AG08395 (cell line): ENCODE measurements at places on chromosomes 13 and 19.

GRCh38 chr13:33426131-33426530 lies 140.6 kb upstream of the STARD13 start:
- DNase-seq: no peak

DNA sequence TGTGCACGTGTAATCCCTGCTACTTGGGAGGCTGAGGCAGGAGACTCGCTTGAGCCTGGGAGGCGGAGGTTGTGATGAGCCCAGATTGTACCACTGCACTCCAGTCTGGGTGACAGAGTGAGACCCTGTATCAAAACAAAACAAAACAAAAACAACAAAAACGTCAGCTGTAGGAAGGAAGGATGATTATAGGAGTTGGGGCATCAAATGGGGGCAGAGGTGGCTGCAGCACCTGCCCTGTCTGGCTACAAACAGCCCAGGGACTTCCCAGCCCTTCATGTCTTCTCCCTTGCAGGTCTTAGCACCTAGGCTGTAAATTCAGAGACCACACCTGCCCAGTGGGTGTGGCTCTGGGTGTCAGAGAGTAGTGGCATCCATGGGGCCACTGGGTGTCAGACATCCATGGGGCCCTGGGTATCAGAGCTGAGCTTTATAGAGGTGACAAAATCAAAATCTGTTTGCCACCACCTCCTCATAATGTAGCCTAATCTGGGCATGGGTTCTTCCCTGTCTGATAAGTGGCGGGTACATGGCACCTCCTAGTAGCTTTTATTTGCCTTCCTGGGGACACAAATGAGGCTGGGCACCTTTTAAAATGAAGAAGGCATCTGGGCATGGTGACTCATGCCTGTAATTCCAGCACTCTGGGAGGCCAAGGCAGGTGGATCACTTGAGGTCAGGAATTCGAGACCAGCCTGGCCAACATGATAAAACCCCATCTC lies 4.7 kb upstream of the B3GNT3 start:
- DNase-seq: no peak

GRCh38 chr19:3543150-3544057 lies 4.4 kb downstream of the TEKTIP1 start:
- no peak for DNase-seq

GRCh38 chr19:55212447-55212846 lies 3.1 kb upstream of the PTPRH start:
- DNase-seq: no peak

DNA sequence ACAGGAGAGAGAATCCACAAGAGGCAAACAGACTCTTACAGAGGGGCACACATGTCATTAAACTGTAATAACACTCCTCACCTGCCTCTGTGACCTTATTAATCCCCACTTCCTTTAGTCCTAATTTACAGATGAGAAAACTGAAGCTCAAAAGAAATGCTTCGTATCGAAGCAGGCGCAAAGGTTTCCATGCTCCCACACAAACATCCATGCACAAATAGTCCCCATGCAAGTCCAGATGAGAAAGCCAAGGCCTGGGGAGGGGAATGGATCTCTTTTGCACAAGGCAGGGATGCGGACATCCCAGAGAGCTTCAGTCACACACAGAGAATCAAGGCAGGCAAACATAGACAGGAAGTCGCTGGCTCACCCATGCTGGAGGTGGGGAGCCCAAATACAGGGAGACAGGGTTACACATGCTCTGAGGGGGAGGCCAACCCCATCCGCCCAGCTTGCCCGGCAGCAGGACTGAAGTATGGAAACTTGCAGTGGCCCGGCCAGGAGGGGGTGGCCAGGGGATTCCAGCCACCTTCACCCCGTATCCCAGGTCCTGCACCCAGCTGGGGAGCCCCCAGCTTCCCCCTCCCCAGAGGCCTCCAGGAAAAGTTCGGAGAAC lies 468 bp downstream of the S1PR5 start:
- no peak for DNase-seq

DNA sequence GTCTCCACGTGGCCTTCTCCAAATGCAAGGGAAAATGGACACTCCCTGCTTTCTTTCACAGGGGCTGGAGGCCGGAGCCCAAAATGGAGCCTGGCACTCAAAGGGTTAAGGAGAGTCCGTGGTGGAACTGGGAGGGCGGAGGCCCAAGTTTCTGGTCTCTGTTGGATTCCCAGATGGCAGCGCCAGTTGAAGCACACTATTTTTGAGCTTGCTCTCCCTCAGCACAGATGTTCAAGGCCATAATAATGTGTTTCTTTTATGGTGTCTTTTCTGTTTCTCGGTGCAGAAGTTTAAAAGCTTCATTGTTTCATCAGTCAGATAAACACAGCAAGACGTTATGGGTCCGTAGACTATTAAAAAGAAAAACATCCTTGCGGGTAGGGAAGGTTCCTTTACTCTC lies 67.6 kb downstream of the TNFRSF19 start:
- peak; percentile 39 for DNase-seq

DNA sequence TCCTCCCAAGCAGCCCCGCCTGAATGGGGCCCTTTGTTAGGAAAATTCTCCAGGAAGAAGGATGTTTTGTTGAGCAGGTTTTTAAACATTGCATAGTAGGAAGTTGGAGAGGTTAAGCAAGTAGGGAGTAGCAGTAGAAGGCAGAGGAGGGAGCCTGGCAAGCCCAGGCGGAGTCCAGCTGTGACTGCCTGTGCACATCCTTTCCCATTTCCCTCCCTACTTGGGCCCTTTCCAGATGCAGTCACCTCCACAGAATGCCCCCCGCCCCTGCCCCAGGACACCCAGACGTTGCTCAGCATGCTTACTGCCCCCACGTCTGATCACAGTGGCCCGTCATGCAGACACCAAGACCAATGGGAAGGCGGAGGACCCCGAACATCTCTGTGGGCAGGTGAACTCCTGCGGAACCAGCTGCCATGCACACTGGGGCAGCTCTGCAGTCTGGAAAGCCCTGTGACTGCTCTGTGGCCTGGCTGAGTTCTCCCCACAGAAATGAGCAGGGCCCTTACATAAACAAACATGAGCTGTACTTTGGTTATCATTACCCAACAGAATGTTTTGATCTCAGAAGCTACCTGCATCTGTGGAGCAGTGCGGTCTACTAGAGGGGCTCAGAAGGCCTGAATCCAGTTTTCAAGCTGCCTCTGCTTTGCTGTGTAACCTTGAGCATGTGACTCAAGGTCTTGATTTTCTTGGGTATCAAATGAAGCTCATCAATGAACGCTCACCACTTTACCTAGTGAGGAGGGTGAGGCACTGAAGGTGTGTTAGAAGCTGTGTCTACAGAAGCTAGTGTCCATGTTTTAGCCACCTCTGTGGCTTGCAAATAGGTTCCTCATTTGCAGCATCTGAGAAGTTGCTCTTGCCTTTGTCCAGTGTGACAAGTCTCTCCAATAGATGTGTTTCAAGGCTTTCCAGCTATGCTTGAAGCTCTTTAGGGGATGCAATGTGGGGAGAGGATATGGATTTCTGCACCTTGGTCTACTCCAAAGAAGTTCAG lies 84.2 kb downstream of the TNFRSF19 start:
- DNase-seq: no peak

DNA sequence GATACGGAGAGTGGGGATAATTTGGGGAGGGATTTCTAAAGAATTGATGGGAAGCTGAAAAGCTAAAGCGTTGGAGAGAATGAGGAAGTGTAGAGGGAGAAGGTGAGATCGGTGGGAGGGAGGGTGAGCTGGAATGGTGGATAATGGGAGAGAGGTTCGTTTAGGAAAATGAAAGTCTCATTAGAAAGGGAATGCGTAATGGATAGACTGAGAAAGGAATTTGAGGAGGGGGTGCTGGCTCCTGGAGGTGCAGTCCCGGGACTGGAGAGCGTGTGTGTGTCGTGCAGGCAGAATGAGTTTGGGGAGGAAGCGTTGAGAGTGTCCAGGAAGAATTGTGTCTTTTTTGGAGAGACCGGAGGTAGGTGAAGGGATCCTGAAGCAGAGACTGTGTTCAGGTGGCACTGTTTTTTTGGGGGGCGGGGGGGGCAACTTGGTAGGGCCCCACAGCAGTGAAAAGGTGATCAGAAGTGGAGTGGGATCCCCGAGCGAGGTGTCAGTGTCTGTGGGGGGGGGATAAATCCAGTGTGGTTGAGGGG lies 1.4 kb downstream of the ACTN4 start:
- no peak for DNase-seq

GRCh38 chr19:52963247-52963618 lies 552 bp upstream of the ZNF816 start:
- DNase-seq: peak; percentile 6

GRCh38 chr19:19113040-19113626 lies 25.1 kb downstream of the TMEM161A start:
- peak; percentile 28 for DNase-seq

DNA sequence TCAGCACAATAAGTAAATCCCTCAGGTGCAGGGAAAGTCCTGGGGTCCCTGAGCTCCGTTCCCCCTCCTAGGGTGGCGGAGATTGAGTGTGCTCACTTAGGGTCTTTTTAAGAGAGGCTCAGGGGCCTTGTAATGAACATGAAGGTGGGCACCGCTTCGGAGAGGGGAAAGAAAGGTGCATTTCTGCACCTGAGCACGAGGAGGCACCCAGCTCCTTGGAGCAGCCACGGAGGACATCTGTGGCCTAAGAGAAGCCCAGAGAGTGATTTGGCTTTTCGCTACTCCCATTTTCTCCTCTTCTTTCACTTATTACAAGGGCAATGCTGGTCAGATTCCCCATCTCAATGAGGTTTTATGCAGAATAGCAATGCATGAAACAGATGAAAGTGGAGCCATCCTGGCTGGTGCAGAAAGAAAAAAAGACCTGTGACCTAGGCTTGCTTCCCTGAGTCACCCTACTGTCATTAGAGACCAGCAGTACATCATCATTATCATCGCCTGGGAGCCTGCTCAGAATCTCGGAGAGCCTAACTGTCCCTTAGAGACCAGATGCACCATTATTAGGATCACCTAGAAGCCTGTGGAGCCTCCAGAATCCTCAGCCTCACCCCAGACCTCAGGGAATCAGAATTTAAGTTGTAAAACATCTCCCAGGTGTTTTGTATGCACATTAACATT lies 86.6 kb upstream of the RAP2A start:
- DNase-seq: no peak

- no peak for DNase-seq
Measured at GRCh38 chr19:43782311-43782660, 1.5 kb upstream of the KCNN4 start.

DNA sequence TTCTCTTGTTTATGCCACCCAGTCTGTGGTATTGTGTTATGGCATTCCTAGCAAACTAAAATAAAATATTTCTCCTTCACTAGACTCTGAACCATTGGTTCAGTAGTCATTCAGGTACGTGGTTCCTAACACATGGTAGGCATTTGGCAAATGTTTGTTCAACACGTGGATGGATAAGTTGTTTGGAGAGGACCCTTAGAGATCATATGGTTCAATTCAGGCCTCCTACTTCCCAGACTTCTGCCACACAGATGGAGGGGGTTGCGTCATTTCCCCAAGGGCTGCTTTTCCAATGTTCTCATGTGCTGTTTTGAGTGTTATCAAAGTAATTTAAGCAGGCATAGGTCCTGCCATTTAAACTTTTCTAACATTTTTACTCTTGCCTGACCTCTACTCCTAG lies 6.7 kb downstream of the CXCL17 start:
- peak; percentile 45 for DNase-seq

DNA sequence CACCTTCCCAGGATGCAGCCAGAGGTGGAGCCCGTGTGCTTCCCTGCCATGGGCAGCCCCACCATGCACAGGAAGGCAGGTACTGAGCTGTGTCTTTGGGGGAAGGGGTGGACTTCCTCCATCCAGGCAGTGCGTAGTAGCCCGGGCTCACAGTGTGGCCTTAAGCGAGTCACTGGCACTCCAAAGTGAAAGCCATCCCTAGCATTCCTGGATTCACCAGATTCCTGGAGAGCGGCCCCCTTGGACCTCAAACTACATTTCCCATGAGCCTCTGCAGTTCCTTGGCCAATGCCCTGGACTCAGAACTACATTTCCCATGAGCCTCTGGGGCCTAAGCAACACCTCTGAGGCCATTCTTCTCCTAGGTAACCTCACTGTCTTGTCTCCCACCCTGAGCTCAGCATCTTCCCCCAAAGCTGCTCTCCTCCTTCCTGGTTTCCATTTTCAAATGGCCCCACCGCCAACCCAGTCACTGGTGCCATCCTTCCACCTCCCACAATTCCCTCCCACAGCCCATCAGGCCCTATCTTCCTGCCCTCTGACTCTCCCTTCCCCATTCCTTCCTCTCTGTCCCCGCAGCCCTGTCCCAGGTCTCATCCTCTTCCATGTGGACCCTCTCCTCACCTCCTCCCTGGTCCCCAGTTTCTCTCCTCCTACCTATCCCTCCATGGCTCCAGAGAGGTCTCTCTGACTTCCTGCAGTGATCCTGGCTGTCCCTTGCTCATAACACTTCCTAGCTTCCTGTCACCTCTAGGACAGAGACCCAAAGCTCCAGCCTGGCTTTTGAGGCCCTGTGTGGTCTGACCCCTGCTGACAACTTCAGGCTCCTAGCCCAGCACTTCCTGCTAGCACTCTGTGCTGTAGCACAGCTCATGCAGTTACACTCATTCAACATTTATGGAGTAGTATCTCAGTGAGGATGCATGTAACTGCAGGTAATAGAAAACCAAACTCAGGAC lies at the start of gene C19orf81:
Gene C19orf81, plus strand, starts transcription at position 13 of the 959 bp plus-strand sequence. Its CDS starts 0 bp downstream, at position 13.
- no peak for DNase-seq

GRCh38 chr19:17985037-17985818 lies 18.3 kb downstream of the KCNN1 start:
- DNase-seq: no peak

- no peak for DNase-seq
Measured at GRCh38 chr19:34165295-34165738, 7.0 kb upstream of the LSM14A start.

GRCh38 chr19:35153701-35154524 lies 622 bp upstream of the FXYD5 start:
- DNase-seq: peak; percentile 60

GRCh38 chr13:96816261-96816660 lies 178.0 kb downstream of the OXGR1 start:
- no peak for DNase-seq

GRCh38 chr13:95243207-95243606 lies 58.0 kb downstream of the ABCC4 start:
- DNase-seq: no peak

GRCh38 chr13:96667294-96668018 lies 326.8 kb downstream of the OXGR1 start:
- no peak for DNase-seq

DNA sequence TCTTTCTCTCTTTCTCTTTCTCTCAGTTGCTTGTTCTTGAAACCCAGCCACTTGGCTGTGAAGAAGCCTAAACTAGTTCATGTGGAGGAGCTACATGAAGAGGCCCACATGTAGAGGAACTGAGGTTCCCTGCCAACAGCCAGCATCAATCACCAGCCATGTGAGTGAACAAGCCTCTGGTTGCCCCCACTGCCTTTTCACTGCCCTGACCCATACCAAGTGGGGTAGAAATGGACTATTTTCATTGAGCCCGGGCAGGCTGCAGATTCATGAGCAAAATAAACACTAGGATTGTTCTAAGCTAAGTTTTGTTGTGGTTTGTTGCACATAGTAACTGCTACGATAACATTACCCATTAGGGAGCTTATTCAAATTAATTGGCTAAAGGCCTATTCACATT lies 78.7 kb upstream of the FAM216B start:
- DNase-seq: no peak
